ENCODE measurements at places on chromosomes 3 and 15.

DNA sequence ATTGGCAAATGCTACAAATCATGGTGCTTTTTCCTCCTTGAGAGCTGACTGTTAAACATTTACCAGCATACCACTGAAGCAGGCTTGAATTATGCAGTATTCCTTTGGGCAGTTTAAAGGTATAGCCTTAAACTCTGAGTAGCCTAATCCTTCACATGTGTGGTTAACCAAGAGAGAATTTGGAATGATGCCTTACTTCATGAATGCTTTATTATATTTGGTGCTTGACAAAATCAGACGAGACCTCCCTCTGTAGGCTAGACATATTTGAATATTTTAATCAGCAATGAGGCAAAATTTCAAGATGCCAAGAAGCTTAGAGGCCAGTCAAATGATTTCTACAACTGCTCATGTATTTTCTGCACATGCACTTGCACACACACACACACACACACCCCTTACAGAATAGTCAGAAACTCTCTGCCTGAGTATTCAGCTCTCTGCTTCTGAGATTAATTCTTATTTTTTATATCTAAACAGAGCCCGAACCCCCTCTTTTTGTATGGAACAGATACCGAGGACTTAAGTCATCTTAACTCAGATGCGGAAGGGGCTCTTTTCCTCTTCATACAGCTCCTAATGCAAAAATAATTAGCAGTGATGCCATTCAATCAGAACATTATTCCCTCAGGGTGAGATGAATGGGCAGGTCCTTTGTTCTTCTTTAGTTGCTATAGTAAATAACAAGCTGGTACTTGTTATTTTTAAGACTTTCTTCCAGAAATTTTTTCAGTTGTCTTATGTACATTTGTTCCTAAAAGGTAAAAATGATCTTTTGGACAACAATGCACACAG, 195.5 kb upstream of the TMC3 start:
- no peak for DNase-seq

DNA sequence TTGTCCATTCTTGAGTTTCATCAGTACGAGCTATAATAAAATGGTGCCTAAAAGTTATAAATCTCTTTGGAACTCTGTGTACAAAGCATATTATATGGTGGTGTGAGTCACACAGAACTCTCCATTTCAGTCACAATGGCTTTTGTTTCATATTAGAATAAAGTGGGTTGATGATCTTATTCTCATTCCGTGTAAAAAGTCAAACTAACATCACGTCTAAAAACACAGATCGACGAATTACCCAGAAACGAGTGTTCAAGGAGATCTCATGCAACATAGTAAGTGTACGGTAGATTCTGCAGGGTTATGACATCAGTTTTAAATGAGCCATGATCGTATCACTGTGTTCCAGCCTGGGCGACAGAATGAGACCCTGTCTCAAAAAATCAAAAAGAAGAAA, 122.4 kb downstream of the FOXP1 start:
- DNase-seq, result no peak

DNA sequence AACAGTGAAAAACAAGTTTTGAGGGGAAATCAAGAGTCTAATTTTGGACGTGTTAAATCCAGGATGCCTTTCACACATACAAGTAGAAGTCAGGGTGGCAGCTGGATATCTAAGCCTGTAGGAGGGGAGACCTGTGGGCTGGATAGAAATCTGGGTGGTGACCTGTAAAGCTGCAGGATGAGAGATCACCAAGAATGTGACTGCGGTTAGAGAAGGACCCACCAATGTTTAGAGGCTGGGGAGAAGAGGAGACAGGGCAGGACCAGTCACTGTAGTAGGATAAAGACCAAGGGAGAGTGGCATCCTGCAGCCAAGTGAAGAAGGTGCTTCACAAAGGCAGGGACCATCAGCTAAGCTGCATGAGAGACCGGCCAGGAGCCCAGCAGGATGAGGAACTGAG, 36.2 kb downstream of the MRAS start:
- no peak for DNase-seq

DNA sequence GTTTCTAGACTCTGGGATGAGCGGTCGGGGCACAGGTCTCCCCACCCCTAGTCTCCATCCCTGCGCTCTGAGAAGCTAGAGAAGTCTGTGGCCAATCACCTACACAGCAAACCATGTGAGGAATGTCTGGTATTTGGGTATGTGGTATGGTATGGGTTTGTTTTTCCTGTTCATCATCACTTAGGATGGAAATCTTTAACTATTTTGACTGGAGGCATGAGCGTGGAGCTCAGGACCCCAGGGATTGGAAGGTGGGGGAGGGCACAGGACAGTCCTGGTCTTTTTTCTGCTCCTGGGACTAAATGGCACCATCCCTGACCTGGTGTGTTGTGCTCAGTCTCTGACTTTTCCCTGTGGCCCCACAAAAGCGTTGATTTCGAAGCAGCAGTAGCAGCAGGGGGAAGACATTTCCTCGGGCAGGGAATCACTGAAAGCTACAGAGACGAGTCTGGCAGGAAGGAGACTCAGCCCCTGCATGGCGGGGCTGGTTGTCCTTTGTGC, 191.7 kb upstream of the TPM1 start:
- DNase-seq, result no peak

DNA sequence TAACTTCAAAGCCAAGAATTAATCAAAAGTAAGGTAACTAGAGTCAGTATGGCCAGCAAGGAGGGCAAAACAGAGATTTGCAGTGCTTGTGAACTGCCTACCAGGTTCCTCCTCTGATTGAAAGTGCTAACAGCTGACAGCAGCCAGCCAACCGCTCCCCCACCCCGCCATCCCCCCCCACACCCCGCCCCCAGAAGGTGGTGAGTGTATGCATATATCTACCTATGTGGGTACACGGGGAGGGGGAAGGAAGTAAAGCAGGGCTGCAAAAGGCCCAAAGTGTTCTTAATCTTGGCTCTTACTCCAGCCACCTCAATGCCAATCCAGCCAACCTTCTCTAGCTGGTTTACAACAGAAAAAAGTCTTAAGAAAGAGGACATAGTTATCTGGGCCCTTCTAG, 50.7 kb downstream of the RAF1 start:
- DNase-seq, result no peak

DNA sequence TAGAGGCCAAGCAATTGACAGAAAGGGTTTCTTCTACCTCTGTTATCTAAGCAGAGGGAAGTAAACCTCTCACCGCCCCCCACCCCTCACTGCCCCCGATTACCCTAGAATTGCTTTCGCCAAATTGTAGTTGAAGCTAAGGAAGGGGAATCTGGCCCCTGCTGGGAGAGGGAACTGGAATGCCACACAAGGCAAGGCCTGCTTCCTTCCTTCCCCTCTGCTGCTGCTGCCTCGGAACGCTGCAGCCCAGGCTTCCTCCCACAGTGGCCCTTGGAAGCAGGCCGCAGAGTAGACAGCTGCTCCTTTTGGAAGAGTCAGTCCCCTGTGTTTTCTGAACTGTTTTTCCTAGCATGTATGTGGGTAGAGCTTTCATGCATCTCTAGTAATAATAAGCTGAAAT, 21.6 kb downstream of the RLBP1 start:
- DNase-seq, result no peak

- no peak for DNase-seq
Measured at GRCh38 chr3:138687236-138687635, 78.7 kb downstream of the FAIM start.

Measured in activated naive CD8-positive, alpha-beta T cell treated with anti-CD3 and anti-CD28 coated beads for 36 hours (primary cell).